ENCODE measurements at places on chromosomes 7 and 10.

- DNase-seq: no peak
These were observed 73.9 kb downstream of the SEMA3C start for GRCh38 chr7:80844916-80845315.

DNA sequence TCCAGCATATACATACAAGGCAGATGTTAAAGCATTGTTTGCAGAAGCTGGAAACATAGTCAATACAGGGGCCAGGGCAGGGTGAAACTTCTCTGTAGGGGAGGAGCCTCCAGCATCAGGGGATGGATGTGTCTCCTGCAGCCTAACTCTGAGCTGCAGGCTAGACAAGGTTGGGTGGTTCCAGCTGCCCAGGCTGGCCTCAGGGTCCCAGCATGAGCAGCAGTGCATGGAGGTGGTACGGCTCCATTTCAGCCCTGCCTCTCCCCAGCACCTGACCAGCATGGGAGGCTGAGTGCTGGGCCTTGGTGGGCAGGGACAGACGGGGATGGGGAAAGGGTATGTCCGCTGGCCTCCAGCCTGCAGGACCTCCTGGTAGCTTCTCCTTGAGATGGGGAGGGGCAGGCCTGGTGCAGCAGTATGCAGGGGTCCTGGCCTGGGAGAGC, 7.4 kb upstream of the TBRG4 start:
- DNase-seq: no peak

DNA sequence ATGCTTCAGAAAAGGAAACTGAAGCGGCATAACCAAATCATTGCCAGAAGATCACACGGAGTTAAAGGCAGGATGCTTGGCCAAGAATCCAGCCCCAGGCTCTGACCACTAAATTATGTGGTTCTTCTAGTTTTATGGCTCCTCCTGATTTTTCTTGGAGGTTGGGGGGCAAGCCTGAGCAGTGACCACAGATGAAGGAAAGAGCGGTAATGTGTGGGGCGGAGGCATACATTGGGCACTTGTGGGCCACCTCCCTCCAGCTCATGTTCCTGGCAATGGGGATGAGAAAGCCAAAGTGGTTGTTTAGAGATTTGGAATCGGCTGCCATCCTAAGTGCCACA, 3.2 kb downstream of the TRPV6 start:
- no peak for DNase-seq

DNA sequence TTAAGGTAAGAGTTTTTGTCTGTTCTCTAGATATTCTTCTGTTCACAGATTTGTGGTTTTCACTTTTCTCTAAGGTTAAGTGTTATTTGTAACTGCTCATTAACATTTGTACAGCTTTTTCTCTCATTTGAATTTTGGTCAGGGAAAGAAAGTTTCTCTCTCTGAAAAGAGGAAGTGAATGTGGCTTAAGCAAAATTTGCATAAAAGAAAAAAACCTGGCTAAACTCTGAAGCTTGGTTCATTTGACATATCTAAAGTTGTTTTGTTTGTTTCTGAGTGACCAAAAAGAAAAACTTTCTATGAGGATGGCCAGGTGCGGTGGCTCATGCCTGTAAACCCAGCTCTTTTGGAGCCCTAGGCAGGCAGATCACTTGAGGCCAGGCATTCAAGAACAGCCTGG, 22.0 kb upstream of the SLC26A4 start:
- no peak for DNase-seq

Data from HAP-1 (cell line).